GM12864 (cell line): ENCODE measurements at places on chromosomes 2 and 18.

DNA sequence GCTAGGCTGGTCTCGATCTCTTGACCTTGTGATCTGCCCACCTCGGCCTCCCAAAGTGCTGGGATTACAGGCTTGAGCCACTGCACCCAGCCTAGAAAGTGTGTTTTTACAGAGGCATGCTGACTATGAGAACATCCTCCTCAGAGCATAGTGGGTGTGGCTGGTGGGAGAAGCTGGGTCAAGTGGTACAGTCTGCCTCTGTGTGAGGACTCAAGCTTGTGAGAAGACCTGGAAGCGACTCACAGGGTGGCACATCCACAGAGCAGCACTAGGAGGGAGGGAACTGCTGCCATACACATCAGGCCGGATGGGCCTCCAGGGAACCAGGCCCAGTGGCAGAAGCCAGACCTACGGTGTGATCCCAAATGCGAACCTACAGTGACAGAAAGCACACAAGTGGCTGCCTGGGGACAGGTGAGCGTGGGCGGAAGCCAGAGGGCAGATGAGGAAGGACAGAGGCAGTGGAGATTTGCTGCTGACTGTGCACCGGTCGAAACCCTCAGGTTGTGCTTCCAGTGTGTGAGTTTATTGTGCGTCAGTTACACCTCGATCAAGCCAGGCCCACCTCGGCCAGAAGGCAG lies 8.9 kb downstream of the ARHGEF4 start:
- DNase-seq: no peak

DNA sequence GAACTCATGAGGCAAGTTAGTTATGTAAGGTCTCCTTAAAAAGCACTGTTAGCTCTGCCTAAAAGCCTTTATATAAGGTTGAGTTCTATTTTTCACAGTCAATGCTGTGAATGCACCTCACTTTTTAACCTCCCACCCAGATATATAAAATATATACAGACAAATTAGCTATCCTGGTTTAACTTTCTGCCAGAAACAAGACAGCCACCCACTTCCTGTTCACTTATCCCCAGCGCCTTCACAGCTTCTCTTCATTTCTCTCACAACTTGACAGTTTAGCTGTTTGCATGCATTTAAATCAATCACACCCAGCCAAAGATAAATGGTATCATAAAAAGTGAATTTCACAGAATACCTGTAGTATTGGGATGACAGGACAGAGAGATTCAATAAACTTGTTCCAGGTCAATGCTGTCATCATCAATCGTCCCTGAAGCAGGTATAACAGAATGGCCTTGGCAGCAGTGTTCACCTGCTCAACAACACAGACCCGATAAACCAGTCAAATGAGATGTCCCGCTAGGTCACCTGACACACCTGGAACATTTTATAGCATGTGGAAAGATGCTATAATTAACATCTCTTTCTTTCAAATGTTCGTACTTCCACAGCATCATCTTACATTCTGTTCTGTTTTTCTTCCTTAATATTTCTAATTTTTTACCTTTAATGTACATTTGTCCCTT lies 55.7 kb downstream of the RTTN start:
- no peak for DNase-seq

DNA sequence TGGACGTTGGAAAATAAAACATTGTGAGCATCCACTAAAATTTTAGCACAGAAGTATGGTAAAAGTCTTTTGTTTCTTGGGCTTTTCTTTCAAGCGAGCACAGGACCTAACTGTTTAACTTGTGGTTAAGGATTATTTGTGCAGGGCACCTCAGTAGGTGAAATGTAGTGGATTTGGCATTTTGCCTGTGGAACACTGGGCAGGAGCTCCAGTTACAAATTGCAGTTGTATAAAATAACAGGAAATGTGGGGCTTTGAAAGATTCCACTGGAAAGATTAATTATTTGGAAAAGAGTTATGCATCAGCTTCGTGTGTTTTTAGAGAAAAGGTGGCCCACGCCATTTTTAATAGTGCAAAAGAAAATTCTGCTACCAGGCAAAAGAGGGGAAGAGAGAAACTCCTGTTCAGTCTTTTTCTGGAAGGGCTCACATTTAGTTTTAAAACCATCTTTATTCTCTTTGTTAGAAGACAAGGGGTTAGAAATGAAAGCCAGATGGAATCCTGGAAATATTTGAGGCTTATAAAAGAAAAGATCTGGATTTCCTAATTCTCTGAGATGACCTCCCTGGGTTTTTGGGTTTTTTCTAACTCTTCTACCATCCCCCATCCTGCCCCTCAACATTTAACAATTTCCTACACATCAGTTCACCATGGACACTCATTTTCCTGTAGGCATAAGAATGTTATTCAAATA lies 144.3 kb upstream of the SERTAD2 start:
- DNase-seq: no peak

DNA sequence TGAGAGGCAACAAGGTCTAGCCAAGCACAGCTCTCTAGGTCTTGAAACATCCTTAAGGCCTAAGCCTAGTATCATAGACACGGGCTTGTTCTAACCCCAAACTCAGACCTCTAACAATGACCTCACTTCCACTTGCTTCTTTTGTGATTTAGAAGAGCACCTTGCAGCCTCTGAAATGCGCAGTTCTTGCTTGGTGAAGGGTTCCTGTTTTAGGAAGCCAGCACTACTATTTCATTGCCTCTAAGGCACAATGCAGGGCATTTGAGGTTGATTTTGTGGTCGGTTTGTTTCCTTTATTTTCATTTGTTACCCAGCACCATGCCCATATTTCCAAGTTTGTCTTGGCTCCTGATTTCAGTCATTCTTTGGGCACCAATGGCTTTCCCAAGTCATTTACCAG lies 117.0 kb upstream of the CYP1B1 start:
- no peak for DNase-seq

DNA sequence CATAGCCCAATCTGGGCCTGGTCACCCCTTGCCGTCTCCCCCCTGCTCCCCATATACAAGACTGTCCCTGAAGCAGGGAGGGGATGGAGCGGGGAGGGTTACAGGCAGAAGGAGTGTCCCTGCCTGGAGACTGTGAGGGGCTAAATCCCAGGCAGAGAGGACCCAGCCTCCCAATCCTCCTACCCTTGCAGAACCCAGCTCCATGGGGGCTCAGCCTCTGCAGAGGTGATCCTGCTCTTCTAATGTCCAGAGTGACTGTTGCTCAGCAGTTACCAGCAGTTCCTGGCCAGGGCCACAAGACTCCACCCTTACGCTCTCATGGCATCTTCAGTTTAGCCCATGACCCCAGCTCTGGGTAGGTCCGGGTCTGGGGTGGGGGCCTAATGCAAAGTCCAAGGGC lies 58.1 kb downstream of the COA5 start:
- no peak for DNase-seq

- DNase-seq: no peak
These were observed 25.9 kb downstream of the GREB1 start for GRCh38 chr2:11559786-11560155.

DNA sequence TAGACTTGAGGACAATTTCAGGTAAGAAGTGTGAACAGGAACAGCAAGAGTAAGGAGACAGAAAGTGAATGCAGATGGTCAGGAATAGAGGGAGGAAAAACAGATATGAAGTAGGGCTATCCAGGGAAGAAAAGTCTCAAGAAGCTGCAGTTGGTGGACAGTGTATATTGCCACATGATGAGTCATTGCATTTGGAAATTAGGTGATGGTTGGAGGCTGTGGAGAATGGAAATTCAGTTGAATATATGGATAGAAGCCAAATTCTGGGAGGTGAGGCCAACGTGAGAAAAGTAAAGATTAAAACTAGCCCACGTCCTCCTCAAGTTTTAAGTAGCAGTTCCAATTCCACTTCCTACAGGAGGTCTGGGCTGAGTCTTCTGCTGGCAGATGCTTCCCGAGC lies 158.4 kb downstream of the UBE2E3 start:
- DNase-seq: no peak

GRCh38 chr2:72916743-72917137 lies 579 bp upstream of the EMX1 start:
- no peak for DNase-seq

GRCh38 chr18:35514283-35514682 lies 16.5 kb upstream of the INO80C start:
- DNase-seq: no peak

- DNase-seq: no peak
These were observed 79.5 kb upstream of the SOX11 start for GRCh38 chr2:5612666-5613065.

DNA sequence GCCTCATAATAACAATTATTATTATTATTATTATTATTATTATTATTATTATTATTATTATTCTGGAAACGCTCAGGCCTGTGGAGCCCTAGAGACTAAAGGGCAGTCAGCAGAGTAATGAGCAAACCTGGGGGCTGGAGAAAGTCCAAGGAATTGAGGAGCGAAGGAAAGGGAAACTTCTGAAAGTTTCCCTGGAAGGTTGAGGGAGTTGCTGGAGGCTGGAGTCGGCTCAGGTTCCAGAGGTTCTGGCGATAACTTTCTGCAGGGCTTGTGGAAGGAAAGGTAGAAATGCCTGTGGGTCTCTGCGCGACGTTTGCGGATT lies 9.2 kb downstream of the POU3F3 start:
- no peak for DNase-seq

- no peak for DNase-seq
These were observed 19.4 kb upstream of the TMX3 start for GRCh38 chr18:68734308-68734707.

DNA sequence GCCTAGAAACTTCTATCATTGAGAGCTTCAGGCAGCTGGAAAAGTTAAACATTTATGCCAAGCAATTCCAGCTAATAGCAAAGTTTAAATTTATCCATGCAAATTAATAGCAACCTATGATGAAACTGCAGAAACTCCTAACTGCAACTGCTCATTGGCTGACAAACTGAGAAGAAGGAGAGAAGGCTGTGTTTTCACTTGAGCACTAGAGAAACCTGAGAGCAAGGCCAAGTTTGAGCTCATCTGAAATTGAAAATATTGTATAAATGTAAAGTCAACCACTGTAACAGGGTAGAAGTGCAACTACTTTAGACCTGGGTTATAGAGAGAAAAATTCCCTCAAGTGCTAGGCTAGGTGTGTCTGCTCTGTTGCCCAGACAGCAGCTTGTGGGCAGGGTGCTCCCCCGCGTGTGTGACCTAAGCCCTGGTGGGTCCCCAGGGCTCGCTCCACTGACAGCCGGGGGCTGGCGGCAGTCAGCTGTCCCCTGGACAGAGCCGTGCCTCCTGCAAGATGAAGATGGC lies 50.2 kb downstream of the CABYR start:
- DNase-seq: peak; percentile 44

- no peak for DNase-seq
These were observed 4.2 kb downstream of the MEIS1 start for GRCh38 chr2:66438891-66439811.

DNA sequence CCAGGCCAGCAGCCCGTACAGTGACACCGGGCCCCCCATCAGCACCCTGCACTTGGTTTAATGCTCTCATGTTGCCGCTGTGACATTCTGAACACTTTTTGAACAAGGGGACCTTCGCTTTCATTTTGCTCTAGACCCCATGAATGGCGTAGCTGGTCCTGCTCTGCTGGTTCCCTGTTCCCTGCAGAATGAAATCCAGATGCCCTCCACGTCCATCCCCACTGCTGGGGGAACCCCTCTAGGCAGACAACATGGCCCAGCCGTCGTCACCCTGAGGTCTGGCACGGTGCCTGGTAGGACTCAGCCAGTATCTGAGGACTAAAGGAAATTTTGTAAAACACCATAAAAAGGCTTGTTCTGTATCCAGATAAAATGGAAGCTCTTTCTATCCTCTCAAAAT lies 128.6 kb downstream of the KCTD1 start:
- DNase-seq: no peak

- DNase-seq: no peak
These were observed 241.0 kb downstream of the PTGR3 start for GRCh38 chr18:74967979-74968378.

GRCh38 chr2:220228310-220229006 lies 601.0 kb downstream of the SLC4A3 start:
- DNase-seq: no peak

DNA sequence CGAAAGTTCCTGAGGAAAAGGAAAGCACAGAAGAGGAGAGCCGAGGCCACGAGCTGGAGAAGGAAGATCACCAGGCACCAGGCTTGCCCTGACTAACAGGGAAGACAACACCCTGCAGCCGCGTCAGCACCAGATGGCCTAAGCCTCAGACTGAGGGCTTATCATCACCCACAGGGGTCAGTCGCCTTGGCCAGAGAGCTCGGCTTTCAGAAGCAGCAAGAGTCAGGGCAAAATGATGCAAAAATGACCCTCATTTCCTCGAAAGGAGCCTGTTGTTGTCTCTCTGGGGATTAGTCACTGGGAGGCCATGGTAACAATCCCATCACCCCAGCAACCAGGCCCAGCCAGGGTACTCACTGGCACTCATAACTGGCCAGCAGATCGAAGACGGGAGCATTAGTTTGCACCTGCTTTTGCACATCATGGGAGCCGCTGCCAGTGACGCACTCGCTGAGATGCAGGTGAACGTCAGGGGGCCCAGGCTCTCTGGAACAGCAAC lies 42.7 kb upstream of the ZFP36L2 start:
- DNase-seq: no peak

GRCh38 chr2:71064110-71064611 lies 4.3 kb upstream of the NAGK start:
- no peak for DNase-seq

DNA sequence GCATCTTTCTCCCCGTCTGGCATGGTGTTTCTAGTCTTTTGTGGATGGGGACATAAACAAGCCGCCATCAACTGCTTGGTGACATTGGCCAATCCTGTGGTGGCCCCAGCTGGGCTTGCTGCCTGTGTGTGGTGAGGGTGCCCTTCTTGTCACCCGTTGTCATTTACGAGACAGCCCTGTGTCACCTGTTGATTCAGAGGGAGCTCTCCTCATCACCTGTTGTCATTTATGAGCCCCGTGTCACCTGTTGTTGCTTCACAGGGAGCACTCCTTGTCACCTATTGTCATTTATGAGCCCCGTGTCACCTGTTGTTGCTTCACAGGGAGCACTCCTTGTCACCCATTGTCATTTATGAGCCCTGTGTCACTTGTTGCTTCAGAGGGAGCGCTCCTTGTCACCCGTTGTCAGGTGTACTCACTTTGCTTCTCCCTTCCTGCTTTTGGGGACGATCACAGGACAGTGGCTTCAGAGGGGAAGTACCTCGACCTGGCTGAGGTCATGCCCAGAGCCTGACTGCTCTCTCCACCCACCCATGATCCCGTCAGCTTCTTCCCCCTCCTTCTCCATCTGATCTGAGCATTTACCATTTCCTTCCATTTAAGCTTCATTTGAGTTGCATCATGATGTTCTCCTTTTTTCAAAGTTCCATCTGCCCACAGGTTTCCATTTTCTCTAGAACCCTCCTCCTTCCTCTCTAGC lies 29.1 kb downstream of the HPCAL1 start:
- no peak for DNase-seq

DNA sequence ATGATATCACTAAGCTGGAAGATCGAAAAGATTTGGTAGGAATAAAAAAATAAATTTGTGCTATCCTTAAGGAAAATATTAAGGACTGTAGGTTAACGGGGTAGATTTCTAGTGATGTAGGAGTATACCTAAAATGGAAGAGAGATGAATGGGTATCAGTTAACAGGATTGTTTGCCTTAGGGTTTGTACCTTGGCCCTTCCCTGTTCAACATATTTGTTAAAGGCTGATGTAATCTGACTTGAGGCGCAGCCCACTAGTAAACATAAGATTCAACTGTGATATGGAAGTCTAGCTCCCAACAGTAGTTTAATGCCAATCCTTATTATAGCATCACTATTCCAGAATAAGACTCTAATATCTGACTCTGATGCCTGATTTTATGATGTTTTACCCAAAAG lies 685.2 kb downstream of the DCC start:
- DNase-seq: no peak

- no peak for DNase-seq
These were observed 14.7 kb downstream of the PCARE start for GRCh38 chr2:29059624-29060023.
